ENCODE measurements at places on chromosomes 13 and 19.
A peak's percentile ranks its signal among the peaks of the same experiment; 100 is the strongest.

DNA sequence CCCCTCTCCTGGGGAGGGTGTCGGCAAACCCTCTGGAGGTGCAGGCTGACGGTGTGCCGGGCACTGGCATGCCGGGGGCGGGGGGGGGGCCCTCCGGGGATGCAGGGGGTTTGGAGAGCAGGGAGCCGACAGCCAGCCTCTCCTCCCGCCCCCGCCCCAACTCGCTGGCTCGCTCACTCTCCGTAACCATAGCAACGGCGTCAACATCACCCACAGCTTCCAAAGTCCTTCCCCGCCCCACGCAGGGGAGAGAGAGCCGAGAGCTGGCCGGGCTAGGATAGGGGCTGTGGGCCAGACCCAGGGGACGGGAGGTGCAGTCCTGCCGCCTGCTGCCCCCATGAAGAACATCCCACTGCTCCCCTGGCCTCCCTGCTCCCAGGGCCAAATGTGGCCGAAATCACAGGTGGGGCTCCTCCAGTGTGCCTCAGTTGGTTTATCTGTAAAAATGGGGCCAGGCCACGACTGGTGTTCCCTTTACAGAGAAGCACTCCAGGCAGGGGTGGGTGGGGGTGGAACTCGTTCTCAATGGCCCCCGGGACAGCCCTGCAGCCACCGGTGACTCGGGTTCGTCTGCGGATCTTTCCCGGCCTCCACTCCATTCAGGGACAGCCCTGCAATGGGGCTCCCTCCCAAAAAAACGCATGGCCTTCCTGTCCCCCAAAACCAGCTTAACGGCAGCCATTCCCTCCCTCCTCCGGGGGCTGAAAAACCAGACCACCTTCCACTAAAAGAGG is 3.2 kb downstream of the KLF16 start:
- DNase-seq: peak; percentile 56

DNA sequence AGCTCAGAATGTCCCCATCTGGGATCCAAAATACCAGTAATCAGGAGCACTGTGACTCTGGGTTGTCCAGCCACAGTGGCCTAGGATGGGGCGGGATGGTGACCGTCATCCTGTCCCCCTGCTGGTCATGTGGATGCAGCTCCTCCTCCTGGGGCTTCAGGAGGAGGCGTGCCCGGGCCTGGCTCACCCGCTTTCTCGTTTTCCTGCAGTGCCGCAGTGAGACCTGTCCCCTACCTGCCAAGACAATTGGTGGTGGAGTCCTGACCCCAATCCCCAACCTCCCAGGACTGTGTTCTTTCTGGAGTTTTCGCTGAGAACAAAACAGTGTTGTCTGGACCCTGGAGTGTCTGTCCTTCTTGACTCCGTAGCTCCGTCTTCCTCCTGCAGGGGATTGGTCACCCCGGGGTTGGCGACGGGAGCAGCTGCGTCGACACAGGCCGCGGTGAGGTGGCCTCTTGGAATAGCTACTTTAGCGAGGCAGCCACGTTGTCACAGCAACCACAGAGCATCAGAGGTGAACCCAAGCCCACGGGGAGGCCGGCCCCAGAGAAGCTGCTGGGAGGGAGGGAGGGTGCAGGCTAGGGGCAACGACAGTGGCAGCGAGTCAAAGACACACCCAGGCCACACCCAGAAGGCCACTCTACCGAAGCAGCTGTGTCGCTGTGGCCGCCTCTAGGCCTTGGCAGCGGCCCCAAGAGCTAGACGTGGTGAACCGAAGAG is 10.2 kb upstream of the EMC10 start:
- DNase-seq: no peak

- no peak for DNase-seq
Measured at GRCh38 chr13:37576601-37577000, 22.0 kb downstream of the POSTN start.

- no peak for DNase-seq
Measured at GRCh38 chr13:73721571-73721970, 412.6 kb downstream of the KLF12 start.

- DNase-seq: no peak
Measured at GRCh38 chr19:14402332-14403144, 16.6 kb downstream of the DDX39A start.

DNA sequence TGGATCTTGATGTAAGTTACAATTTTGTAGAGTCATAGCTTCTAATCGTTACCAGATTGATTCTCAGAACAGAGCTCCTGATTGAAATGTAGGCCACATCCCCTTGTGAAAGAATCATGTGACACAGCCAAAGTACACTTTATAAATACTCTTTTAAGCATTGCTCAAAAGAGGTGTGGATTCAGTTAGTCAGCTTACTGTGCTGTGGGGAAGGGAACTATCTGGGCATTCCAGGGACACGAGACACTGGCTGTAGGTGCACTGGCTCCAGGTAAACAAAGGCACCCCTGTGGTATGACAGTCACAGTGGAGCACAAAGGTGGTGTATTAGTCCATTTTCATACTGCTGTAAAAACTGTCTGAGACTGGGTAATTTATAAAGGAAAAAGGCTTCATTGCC is 222.8 kb downstream of the LIG4 start:
- no peak for DNase-seq

- no peak for DNase-seq
Measured at GRCh38 chr13:31898378-31899071, 133.0 kb upstream of the FRY start.

GRCh38 chr13:24693862-24694471 is 13.8 kb downstream of the ATP12A start:
- no peak for DNase-seq

- DNase-seq: no peak
Measured at GRCh38 chr19:3392480-3392879, 26.1 kb downstream of the NFIC start.

- no peak for DNase-seq
Measured at GRCh38 chr13:106602178-106602577, 34.2 kb upstream of the ARGLU1 start.

GRCh38 chr13:29472332-29472961 is 123.0 kb downstream of the SLC7A1 start:
- no peak for DNase-seq

DNA sequence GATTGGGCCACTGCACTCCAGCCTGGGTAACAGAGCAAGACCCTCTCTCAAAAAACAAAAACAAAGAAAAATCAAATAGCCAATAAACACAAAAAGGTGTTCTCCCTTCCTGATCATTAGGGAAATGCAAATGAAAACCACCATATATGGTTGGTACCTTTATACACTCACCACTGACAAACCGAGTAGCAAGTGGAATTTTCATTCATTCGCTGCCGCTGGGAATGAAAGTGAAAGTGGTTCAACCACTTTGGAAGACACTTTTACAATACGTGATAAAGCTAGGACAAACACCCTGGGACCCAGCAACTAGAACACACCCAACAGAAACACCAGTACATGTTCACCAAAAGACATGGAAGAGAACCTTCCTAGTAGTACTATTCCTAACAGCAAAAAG is 21.0 kb downstream of the GRIK5 start:
- DNase-seq: no peak

DNA sequence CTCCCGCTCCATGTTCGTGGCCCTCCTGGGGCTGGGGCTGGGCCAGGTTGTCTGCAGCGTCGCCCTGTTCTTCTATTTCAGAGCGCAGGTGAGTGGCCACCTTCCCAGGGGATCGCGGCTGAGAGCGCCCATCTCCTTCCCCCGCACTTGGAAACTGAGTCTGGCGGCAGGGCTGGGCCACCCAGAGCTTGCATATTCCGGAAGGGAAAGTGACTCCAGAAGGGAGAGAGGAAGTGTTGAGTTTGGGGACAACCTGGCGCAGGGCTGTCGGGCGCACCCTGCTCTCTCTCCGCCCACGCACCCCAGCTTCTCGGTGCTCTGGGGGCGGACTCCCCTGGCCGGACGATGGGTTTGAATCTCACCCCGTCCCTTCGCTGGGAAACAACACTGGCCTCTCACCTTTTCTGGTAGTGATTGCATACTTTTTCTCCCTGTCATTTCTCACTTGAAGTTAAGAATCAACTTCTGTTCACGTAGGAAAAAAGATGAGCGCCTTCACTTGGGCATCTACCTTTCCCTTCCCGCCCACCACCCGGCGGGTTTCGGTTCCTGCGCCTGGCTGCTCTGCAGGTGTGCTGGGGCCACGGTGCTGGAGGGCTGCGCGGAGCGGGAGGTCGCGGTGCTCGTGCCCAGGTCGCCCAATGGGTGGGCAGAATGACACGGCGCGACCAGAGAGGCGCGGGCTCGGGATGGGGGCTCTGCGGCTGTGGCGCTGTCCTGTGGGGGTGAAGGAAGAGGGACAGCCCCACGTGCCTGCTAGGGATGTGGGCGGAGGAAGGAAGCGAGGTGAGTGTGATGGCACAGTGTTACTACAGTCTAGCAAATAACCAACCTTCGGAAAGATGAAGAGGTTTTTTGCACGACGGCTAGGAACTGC is 721 bp downstream of the TNFSF11 start:
- DNase-seq: no peak

- no peak for DNase-seq
Measured at GRCh38 chr13:96662036-96662435, 332.2 kb downstream of the OXGR1 start.

- DNase-seq: no peak
Measured at GRCh38 chr13:74338341-74338740, 204.1 kb upstream of the KLF12 start.

- no peak for DNase-seq
Measured at GRCh38 chr19:36508325-36508724, 19.0 kb upstream of the ZNF566 start.

DNA sequence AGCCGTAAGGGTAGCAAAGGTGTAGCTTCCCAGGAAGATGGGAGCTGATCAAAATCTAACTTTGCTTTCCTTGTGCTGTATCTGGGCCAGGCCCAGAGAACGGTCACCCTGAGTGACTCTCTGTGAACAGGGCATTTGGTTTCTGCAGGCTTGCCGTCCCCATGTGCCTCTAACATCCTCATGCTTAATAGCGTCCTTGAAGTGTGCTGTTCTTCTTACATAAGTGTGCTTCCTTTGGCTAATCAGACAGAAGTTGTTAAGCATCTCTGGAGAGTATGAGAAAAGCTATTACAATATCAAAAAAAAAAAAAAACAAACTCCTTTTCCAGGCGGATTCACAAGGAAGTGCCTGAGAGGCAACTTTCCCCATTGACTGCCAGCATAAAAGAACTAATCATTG is 503.7 kb downstream of the DIAPH3 start:
- no peak for DNase-seq

- peak; percentile 91 for DNase-seq
Measured at GRCh38 chr13:99432609-99433542, 68.4 kb upstream of the TM9SF2 start.

GRCh38 chr13:102978168-102978567 is 88.0 kb downstream of the SLC10A2 start:
- DNase-seq: no peak

- DNase-seq: no peak
Measured at GRCh38 chr13:74966814-74967424, 515.0 kb downstream of the TBC1D4 start.

GRCh38 chr13:88674841-88675240 is 1003.7 kb downstream of the SLITRK5 start:
- no peak for DNase-seq

DNA sequence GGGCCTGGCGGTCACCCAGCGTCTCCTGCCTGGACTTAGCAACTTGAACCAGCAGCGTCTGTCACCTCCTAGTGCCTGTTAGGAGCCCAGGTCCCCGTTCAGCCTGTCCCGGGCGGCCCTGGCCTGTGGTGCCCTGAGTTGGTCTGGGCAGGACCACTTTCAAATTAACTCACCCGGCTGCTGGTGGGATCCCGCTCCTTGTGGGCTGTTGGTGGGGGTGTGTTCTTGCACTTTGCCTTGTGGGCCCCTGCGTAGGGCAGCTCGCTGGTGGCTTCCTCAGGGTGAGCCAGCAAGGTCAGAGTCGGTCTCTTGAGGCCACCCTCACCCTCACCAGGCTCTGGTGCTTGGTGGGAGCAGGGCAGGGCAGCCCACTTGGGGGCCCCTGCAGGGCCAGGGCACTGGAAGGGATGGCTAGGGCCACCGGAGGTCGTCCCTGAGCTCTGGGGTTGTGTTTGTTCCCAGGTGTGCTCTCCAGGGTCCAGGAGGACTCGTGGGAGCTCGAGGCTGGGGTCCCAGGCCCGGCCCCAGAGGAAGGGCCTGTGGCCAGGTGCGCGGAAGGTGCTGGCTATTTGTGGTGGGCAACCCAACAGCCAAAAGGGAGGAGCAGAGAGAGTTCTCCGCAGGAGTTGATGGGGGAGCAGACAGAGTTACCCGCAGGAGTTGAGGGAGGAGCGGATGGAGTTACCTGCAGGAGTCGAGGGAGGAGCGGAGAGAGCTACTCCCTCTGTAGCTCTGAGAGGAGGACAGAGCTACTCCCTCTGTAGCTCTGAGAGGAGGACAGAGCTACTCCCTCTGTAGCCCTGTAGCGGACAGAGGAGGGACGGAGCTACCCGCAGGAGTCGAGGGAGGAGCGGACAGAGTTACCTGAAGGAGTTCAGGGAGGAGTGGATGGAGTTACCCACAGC is 16.9 kb downstream of the TFDP1 start:
- no peak for DNase-seq

GRCh38 chr19:9916719-9917118 is 19.6 kb downstream of the OLFM2 start:
- DNase-seq: no peak

DNA sequence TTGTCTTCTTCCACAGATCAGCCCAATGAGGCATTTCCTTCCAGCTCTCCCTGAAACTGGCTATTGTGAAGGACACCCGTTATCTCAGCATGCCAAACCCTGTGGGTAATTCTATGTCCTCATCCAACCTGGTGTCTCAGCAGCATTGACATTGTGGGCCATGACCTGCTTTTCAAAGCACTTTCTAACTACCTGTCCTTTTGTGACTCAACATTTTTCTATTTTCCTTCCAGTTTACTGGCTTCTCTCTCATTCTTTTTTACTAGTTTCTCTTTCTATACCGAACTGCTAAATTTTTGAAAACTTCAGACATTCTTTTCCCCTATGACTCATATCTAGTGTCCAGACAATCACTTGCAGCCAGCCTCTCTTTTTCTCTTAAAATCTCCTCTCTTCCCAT is 136.4 kb upstream of the HTR2A start:
- DNase-seq: no peak

- DNase-seq: no peak
Measured at GRCh38 chr13:51894239-51894638, 32.5 kb downstream of the CCDC70 start.

GRCh38 chr19:48859711-48860572 is 8.5 kb downstream of the PLEKHA4 start:
- no peak for DNase-seq

DNA sequence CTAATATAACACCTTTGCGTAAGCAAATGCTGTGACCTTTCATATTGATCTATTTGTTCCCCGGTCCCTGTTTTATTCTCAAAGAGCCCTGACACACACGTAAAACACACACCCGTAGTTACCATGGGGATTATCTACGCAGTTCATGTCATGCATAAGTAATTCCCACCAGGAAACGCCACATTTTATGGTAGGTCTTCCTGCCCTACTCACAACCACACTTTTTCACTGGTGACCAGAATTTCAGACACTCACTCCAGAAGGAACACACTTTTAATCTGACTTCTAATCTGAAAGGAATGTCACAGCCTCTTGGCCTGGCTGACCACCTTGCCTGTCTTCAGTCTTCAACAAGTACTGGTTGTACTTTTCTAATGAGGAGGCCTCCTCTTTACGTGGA is 46.8 kb downstream of the SLC7A1 start:
- no peak for DNase-seq

Data from effector memory CD4-positive, alpha-beta T cell (primary cell).